Suppressor macrophage treated with lipopolysaccharide for 4 hours (primary cell): ENCODE measurements at places on chromosomes 7 and 10.
A peak's percentile ranks its signal among the peaks of the same experiment; 100 is the strongest.

DNA sequence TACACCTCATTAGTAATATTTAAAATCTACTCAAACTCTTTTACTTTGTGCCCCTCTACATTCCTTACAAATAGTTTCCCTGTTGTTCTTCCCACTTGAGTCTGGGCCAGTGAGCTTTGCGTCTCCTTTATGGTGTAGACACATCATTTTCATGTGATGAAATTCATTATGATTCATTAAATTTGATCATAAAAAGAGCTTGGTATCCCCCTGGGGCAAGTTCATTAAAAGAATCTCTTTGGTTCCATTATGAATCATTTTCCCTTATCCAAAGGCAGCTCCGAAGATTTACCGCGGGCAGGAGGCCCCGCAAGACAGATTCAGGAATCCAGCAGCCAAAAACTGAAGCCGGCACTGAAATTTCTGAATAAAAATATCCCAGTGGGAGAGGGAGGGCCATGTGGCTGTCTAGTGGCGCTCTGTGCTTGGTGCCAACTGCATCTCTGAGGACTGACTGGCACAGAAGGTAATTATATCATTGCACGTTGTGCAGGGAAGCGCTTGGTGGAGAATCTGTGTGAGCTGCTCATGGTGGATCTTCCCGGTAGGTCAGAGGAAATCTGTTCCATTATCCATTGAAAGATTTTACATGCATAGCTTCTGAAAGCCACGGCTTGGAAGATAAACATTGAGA lies 151.4 kb upstream of the PITRM1 start:
- no peak for DNase-seq

GRCh38 chr7:95407751-95408150 lies 11.6 kb upstream of the PON3 start:
- DNase-seq, result no peak

DNA sequence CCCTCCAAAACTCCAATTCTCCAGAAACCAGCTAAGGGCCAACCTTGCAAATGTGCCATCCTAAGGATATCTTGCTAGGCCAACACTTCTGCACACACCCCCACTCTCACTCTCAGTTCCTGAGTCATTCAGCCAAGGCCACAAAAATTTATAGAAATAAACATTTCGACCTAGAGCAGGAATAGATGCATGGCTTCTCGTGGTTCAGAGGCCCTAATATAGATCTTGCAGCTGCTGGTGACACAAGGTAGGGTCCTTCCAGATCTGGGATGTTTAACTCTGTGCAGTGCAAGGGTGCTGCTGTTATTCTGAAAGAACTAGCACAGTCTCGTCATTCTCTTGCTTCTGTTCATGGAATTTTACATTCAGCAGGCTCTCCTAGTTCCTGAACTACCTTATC lies 369.3 kb downstream of the CALN1 start:
- no peak for DNase-seq

- no peak for DNase-seq
Measured at GRCh38 chr10:132666705-132667341, 119.1 kb downstream of the NKX6-2 start.

DNA sequence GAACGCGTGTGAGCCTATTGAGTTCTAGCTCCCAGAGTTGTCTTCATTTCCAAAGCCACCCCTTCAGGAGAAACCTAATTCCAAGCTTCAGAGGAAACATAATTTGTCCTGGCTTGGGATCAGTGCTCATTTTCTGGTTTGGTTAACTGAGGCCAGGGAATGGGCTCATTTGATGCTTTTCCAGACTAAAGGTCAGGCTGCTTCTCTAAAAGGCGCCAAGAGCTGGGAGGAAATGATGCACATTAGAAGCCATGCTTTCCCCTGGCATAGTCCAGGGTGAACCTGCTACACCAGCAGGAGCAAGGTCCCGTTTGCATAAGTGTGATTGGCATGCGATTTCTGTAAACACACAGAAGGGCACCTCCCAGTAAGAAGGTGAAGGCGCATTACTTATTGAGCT lies 435.0 kb downstream of the GALNT17 start:
- no peak for DNase-seq

GRCh38 chr7:138008588-138009349 lies 6.9 kb upstream of the CREB3L2 start:
- peak; percentile 77 for DNase-seq

- DNase-seq, result peak; percentile 90
Measured at GRCh38 chr10:14040787-14041631, 289.7 kb downstream of the FRMD4A start.

DNA sequence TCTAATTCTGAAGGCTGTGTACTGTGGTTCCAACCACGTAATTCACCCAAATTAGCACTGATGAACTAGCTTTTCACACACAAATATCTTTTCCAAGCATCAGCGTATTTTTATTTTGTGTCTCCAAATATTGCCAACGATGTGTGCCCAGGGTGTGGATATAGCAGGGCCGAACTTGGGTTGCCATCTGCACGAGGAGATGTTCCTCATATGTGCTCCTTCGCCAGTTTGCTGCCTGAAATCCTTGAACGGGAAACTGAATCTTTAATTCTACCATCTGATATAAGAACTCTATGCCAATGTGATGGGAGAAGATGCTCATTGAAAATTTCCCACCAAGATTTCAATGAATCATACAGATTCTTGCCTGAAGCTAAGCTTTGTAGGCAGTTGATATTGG lies 121.5 kb upstream of the ZNF438 start:
- no peak for DNase-seq

GRCh38 chr10:132145521-132146185 lies 41.1 kb upstream of the DPYSL4 start:
- DNase-seq, result no peak

GRCh38 chr7:98250789-98251188 lies 1.2 kb downstream of the TECPR1 start:
- DNase-seq, result no peak

DNA sequence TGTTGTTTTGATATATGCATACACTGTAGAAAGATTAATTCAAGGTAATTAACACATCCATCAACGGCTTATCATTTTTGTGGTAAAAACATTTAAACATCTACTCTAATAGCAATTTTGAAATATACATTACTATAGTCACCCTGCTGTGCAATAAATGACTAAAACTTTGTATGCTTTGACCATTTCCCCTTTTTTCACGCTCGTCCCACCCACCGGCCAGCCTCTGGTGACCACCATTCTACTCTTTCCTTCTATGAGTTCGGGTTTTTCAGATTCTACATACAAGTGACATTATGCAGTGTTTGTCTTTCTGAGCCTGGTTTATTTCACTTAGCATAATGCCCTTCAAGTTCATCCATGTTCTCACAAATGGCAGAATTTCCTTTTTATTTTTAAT lies 21.3 kb downstream of the CYCS start:
- DNase-seq, result peak; percentile 49

GRCh38 chr10:30413996-30414576 lies 19.9 kb upstream of the MAP3K8 start:
- DNase-seq, result peak; percentile 88

- DNase-seq, result no peak
Measured at GRCh38 chr10:122165484-122166276, 105.4 kb upstream of the BTBD16 start.

DNA sequence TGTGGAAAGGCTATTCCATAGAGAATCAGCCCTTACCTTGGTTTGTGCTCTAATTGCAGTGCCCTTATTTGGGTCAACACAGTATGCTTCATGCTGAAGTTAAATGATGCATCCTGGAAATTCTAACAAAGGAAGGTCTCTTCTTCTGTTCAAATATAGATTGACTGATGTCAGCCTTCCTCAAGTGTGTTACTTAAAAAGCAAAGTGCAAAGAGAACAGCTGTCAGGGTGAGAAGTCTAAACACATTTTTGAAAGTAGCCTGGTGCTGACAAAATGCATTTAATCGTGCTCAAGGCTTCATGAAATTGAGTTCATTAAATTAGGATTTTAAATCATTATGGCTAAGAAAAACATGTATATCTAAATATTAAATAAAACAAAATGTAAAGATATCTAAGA lies 19.5 kb downstream of the AGR2 start:
- no peak for DNase-seq

DNA sequence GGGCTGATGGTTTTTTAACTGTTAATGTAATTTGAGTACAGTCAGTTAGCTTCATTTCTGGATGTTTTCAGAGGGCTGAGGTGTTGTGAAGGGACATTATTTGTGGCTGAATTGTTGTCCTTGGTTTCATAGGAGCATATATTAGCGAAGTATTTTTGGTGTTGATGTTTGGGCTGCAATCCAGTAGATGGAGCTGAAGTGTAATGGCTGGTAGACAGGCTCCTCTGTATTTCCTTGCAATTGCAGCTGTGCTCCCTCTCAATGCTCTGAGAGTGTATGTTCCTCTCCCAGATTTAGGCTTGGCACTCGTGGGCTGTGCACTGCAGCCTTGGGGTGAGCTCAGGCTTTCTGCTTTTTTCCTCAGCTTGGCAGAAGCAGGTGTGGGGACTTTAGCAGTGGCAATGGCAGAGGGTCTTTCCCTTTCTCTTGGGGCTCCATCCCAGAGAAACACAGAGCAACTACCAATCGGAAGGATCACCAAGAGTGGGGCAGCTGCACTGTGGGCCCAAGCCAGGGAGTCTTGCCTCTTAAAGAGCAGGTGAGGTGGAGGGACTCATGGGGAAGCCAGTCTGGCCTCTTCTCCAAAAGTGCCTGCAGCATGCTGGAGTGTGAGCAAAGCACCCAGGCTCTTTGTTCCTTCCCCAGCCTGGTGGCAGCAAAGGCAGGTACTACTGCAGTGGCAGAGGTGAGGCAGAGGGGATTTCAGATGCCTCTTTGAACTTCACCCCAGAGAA lies 544.4 kb downstream of the SH2D4B start:
- DNase-seq, result no peak

DNA sequence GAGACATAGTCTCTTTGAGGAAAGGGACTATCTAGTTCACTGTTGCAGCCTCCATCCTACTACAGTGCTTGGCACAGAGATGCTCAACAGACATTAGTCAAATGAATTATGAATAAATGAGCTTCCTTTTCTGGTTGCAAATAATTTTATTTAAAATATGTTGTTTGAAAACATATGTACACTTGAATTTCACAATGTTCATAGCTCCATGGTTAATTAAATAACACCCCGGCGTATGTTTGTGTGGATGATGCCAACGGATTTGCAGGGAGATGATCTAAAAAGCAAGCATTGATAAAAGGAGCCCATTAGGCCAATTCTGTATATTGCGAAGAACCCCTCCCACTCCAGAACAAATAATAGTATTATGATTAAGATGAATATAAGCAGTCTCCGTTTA lies 47.8 kb upstream of the ORC5 start:
- DNase-seq, result no peak

DNA sequence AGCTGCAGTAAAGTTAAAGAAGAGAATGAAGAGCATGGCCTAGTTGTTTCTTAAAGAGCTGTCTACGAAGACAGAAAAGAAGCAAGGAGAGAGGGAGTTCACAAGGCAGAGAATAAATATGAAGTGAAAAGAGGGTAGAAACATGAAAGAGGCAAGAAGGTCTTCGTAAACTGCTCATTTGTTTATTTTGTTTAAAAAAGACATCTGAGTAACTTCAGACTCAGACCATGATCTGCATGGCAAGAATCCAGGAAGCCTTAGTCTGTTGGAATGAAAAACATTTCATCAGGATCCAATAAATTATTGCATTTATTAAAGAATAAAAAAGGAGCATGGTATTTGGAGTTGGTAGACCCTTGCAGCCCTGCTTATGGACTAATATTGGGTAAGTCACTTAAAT lies 151.1 kb downstream of the SEM1 start:
- no peak for DNase-seq

GRCh38 chr7:108294595-108294994 lies 161.6 kb downstream of the NRCAM start:
- peak; percentile 31 for DNase-seq

DNA sequence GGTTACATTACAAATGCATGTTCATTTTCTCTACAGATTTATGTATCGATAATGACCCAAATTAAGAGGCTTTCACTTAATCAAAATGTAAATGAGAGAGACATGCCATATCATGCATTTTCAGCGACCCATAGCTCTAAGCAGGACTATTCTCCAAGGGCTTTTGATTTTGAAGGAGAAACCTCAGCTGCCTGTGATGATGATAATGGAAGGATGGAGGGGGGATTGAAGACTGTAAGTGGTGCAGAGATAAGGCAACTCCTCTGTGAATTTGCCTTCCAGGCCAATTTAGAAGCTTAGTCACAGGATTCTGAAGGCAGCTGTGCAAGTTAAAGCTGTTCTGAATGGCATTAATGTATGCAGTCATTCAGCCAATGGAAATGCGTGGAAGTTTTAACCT lies 8.3 kb downstream of the VSTM2A start:
- no peak for DNase-seq

DNA sequence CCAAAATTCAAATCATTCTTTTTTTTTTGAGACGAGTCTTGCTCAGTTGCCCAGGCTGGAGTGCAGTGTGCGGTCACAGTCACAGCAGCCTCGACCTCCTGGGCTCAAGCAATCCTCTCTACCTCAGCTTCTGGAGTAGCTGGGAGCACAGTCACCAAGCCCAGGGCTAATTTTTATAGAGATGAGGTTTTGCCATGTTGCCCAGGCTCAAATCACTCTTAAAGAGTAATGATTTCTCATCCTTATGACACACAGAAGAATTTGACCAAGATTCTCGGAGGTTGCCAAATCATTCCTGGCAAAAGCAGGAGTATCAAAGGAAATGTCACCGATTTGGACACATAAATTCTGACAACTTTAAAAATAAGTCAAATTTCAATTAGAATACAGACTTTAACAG lies 39.1 kb downstream of the SIRT1 start:
- no peak for DNase-seq

- DNase-seq, result peak; percentile 93
Measured at GRCh38 chr10:89129911-89130310, 77.2 kb downstream of the CH25H start.

DNA sequence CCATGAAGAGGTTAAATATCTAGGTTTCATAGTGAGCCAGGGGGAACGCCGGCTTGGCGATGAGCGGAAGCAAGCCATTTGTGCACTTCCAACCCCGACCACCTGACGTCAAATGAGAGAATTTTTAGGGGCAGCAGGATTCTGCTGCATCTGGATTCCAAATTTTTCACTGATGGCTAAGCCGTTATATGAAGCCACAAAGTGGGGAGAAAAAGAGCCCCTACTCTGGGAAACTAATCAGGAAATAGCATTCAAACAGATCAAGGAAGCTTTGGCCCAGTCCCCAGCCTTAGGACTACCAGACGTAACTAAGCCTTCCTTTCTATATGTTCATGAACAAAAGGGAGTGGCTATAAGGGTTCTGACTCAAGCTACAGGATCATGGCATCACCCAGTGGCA lies 12.9 kb upstream of the ADCK2 start:
- no peak for DNase-seq

- peak; percentile 57 for DNase-seq
Measured at GRCh38 chr7:73565675-73566340, 8.3 kb upstream of the BCL7B start.

DNA sequence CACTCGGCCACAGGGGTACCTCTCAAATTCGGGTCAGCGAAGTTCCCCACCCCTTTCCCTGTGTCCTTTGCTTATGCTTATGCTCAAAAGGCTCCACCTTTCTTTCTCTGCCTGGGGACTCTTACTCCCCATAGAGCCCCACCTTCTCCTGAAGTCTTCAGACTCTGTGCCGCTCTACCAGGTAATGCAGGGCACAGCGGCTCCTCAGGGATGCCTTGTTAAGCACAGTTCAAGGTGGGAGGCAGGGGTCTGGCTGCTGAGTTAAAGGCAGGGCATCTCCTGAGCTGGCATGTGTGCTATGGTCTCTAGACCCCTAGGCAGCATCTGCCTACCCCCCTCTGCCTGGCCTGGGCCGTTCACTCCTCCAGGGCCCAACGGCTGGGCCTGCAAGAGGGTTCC lies 3.0 kb upstream of the CXCL12 start:
- no peak for DNase-seq
